H9 (cell line): ENCODE measurements at places on chromosomes 2 and 18. TPM values are rescaled to one million over a fixed set of nuclear protein-coding genes. Genes with fewer than 3 reads are reported as not detected.

TTC27 gene
- 25.5 and 26.0 TPM in 2 replicates for total RNA-seq

- DNase-seq = no peak
These were observed 36.4 kb downstream of the ATP6V1C2 start for GRCh38 chr2:10757814-10758286.

B4GALT6 gene
- total RNA-seq = 34.0 and 34.1 TPM in 2 replicates

CD207 gene
- not detected in 2 replicates for total RNA-seq

ANKRD30BL gene
- not detected in 2 replicates for total RNA-seq

GRCh38 chr2:17857021-17857420 is 21.4 kb upstream of the KCNS3 start:
- no peak for DNase-seq

NDUFV2 gene
- 206 and 207 TPM in 2 replicates for total RNA-seq
